ENCODE measurements at places on chromosomes 2 and 18. TPM values are rescaled to one million over a fixed set of nuclear protein-coding genes. Genes with fewer than 3 reads are reported as not detected.

DNA sequence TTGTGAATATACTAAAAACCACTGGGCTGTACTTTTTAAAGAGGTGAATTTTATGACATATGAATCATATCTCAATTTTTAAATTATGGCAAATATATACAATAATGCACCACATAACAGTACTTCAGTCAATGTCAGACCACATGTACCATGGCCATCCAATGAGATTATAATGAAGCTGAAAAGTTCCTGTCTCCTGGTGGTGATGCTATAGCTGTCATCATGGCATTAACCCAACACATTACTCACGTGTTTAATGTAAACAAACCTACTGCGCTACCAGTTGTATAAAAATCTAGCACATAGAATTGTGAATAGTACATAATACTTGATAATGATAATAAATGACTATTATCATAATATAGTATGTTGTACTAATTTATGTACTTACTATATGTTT is 77.6 kb upstream of the ID2 start:
- no peak for DNase-seq

C2orf72 gene
- 1.3 TPM for total RNA-seq

MC5R gene
- total RNA-seq, result not detected

- DNase-seq, result no peak
Observed at GRCh38 chr2:166485558-166486178, 8.4 kb downstream of the SCN7A start.

- DNase-seq, result no peak
Observed at GRCh38 chr2:2824588-2824987, 493.5 kb upstream of the MYT1L start.

GRCh38 chr2:237665713-237666143 is 38.3 kb downstream of the LRRFIP1 start:
- no peak for DNase-seq

- no peak for DNase-seq
Observed at GRCh38 chr2:102142829-102143449, 393 bp downstream of the IL1R1 start.

PCARE gene
- total RNA-seq, result not detected

SERPINB12 gene
- total RNA-seq, result not detected

DNA sequence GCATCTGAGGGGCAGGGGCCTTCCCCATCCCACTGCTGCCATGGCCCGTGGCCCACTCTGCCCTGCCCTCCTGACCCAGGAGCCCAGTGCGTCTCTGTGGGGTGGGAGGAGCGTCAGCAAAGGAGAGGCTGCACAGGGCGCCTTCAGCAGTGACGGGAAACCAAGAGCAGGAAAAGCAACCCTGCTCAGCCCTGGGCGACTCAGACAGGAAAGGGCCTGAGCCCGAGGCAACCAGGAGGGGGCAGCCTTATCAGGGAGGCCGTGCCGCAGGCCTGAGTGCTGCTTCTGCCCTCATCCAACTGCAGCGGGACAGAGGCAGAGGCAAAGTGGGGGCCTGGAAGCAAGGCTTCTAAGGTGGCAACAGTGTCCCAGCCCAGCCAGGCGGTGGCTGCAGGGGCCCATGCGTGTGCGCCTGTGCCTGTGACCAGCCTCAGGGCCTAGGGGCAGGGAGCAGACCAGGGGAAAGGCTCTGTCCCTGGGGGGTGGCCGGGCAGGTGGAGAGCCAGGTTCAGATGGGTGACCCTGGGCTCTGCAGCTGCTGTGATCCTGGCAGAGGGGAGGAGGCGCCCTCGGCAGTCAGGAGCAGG is 23.3 kb upstream of the ALPI start:
- DNase-seq, result no peak

Data from chondrocyte (in vitro differentiated cells).